ENCODE measurements at places on chromosomes 12 and 14.

- DNase-seq, result no peak
Observed at GRCh38 chr12:26528943-26529342, 304.1 kb downstream of the ITPR2 start.

DNA sequence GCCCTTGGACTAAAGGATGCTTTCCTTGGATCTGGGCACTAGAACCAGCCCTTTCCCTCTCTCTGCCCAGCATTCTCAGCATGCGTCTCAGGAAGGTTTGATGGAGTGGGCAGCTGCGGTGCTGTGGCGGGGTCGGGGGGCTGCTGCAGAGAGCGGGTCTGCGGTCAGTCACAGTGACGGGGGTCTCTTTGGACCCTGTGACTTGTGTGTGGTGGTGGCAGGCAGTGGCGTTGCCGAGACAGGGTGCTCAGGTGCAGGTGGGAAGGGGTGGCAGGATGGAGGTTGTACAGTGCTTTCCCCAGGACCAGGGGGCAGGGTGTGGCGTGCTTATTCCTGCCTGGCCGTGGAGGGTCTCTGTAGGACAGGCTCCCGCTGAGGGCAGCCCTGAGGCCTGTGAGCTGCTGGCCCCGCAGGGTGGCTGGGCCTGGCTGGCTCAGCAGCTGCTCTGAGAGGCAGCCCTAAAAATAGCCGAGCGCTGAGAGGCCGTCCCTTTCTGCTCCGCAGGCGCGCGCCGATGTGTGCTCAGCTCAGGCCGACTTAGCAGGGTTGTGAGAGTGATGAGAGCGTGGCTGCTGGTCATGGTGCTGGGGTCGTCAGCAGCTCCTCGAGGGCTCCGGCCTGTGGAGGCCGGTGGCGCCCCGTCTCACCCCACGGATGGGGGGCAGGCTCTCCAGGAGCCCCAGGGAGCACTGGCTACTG lies 9.7 kb downstream of the PACS2 start:
- DNase-seq, result no peak

GRCh38 chr14:26265170-26265685 lies 332.6 kb downstream of the NOVA1 start:
- DNase-seq, result no peak

- DNase-seq, result no peak
Observed at GRCh38 chr12:4445156-4446101, at the start of gene FGF6. TSS of gene FGF6 (minus strand) at chr12:4445815. CDS start at chr12:4445570, 245 bp downstream.

DNA sequence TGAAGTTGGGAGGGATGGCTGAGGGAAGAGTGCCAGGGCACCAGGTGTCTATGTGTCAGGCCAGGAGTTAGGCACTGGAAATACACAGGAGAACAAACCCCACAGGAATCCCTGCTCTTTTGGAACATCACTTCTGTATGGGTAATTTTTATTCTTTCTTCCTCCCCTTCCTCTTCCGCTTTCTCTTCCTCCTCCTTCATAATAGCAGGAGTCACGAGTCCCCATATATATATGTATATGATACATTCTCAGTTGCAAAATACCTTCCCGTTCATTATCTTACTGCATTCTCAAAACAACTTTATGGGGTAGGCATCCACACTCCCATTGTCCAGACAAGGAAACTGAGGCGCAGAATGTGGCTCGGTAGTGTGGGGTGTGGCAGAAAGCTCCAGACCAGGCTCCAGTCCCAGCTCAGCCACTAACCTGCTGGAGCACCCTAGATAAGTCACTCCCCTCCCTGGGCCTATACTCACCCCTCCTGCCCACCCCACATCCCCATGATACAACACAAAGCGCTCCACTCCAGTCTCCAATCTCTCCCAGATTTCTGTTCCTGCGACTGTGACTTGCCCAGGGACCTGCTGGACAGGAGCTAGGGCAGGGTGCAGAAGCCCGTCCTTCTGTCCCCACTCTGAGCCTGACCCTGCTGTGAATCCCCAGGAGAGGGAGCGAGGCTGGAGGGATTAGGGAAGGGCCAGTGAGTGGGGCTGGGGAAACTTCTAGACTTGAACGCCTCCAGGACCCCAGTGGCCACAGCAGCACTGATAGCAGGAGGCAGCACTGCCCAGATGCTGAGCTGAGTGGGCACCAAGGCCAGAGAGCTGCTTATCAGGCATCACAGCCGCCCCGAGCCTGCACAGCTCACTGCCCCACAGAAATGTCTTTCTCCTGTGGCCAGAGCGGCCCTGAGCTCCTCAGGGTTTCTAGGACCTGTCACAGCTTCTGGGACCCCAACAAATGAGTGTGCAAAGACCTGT lies 1.4 kb upstream of the AQP2 start:
- DNase-seq, result no peak

GRCh38 chr14:59301354-59301753 lies 112.9 kb downstream of the DAAM1 start:
- DNase-seq, result no peak

DNA sequence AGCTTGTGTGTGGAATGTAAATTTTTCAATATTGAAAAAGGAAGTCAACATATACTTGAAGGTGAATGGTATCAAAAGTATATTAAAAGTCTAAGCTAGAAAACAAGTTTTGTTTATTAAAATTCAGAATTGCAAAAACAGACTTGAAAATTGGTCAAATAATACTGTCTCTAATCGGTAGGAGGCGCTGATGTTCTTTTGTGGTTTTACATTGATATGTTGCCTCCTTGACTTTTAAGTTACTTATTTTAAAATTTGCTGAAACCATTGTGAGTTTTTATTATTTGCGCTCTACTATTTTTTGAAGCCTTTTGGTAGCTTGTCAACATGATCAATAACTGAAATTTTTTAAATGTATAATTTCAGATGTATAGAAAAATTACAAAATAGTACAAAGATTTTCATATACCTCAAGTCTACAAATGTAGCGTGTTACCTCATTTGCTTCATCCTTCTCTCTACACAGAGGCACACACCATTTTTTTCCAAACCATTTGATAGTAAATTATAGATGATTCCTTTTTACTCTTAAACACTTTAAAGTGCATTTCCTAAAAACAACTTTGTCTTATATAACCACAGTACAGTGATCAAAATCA lies 6.9 kb downstream of the RTRAF start:
- DNase-seq, result no peak

DNA sequence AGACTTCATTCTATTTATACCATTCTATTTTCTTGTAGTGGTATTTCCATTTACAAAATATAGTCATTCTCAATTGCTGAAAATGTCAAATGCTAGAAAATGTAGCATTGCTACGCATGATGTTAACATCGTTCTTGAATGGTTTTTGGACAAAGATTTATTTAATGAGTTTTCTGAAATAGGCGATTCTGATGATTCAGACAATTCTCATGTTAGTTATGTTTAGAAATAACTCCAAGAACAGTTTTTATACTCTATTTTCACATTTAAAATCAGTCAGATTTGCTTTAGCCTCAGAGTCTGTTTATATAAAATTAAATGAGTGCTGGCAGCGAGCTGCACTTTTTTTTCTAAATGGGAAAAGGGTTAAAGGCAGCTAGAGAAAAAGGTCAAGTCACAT lies 414.8 kb upstream of the MGAT4C start:
- no peak for DNase-seq

DNA sequence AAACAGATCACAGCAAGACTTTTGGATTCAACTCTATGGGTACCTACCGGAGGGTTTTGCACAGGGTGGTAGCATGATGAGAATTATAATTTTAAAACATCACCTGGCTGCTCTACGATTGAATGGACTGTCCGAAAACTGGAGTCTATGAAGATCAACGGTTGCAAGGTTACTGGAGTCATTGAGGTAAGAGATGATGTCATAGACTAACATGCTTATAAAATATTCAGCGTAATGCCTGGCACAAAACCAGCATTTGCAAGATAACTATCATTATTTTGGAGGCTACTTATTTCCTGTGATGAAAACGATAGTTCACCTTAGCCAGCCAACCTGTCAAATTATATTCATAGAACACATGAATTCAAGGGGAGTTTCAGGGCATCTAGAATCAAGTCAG lies 580.6 kb upstream of the TBX3 start:
- DNase-seq, result no peak

- DNase-seq, result no peak
Observed at GRCh38 chr12:84875241-84875640, 37.4 kb downstream of the SLC6A15 start.

GRCh38 chr14:22448905-22449599 lies 140.0 kb downstream of the DAD1 start:
- DNase-seq, result no peak

Measured in stimulated activated CD8-positive, alpha-beta memory T cell treated with anti-CD3 and anti-CD28 coated beads, Interleukin-4, amount 100 ng/mL, for 1 hour (primary cell).